ENCODE measurements at places on chromosomes 6 and 20. TPM values are rescaled to one million over a fixed set of nuclear protein-coding genes. Genes with fewer than 3 reads are reported as not detected.

DNA sequence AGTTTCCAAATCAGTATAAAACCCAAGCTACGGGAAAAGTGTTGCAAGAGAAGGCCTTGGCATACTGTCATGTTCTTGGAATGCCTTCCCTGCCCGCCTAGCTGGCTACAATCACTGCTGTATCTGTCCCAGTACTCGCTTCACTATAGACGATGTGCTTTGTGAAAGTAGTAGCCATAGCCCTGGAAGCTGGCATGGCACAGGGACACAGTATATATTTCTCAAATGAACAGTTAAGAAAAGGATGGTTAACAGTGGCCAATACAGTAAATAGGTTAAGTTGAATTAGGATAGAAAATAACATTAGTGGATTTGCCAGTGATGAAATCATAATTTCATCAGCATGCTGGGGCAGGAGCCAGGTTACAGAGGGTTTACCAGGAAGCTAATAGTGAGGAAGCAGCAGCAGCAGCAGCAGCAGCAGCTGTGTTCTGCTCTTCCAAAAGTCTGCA, 499.3 kb downstream of the CDKAL1 start:
- DNase-seq = no peak

GRCh38 chr6:47407300-47408281, 70.0 kb upstream of the CD2AP start:
- DNase-seq = no peak

DNA sequence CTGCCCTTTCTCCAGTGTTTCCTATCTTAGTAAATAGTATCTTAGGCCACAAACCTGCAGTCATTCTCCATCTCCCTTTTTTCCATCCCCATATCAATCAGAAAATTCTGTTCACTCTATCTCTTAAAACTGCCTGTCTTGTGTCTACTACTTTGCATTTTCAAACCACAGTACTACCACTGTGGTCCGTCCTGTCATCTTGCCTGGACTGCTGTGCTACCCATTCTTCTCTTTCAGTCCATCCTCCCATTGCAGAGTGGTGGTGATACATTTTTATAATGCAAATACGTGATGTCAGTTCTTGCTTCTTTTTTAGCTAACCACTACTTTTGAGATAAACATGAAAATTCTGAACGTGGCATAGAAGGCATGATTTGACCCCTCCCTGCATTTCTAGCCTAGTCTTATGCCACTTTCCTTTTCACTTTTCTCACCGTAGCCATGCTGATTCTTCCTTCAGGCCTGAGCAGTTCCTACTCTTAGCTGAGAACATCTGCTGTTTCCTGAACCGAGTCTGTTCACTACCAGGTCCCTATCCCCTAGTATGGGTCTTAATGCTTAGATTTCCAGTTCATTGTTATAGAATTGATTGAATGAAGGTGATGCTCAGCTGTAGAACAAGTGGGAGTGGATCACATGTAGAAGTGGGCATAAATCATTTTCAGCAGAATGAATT, 13.8 kb downstream of the TBPL1 start:
- DNase-seq = no peak

DNA sequence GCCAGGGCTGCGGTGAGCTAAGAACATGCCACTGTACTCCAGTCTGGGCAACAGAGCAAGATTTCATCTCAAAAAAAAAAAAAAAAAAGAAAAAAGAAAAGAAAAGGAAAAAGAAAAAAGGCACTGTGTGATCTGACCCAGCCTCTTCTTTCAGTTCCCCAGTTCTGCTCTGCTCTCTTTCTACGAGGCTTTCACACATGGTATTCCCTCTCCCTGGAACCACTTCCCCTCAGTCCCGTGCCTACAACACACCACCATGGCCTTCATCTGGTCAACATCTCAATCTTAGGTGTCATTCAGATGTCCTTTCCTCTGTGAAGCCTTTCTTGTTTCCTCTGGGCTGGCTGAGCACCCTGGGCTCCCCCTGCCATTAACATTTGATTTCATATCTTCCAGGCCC, 2.3 kb upstream of the DSN1 start:
- DNase-seq = no peak

CGA gene
- total RNA-seq = not detected

PSMB1 gene
- 149 TPM for total RNA-seq

TENT5A gene
- 2.7 TPM for total RNA-seq

CCDC170 gene
- not detected for total RNA-seq

TGM2 gene
- not detected for total RNA-seq

Data from glutamatergic neuron (in vitro differentiated cells).